Caki2 (cell line): ENCODE measurements at places on chromosomes 6 and 20.
A peak's percentile ranks its signal among the peaks of the same experiment; 100 is the strongest.

- no peak for DNase-seq
Observed at GRCh38 chr20:45308117-45308778, at the start of gene MATN4. MATN4 (minus strand) TSS chr20:45308299; CDS start chr20:45305582, 2,717 bp downstream.

GRCh38 chr6:133610227-133610840, 278.6 kb upstream of the TCF21 start:
- peak; percentile 23 for DNase-seq

DNA sequence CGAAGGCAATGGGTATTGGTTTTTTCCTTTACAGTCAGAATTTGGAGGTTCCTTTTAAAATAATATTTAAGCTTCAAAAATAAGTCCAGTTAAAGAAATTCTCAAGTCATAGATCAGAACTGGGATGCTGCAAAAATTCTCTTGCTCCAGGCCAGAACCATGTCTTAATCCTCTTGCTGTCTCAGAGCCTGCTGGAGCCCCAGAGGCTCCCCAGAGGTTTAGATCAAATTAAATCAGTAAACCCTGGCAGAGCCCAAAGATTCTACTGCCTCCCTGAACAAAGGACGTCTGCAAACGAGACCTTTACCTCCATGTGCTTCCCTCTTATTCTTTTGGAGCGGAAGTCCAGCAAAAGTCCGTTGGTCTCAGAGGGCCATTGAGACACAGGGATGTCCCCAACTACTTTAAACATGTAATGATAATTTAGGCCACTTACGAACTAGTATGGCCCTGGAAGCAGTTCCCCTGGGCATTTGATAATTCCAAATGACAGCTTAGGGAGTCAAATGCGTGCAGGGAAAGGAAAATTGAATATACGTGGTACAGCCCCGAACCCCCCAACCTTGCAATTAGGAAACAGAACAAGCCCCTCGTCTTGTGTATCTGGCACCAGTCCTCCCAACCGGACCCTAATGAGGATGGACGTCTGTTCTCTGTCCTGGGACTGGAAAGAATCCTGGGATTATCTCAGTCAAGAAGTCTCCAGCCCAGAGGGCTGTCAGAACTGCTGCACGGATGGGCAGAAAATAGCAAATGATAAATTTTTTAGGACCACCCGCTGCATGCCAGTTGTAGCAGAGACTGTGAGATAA, 31.5 kb downstream of the SULF2 start:
- no peak for DNase-seq

GRCh38 chr6:139187489-139187888, 52.6 kb downstream of the HECA start:
- DNase-seq: no peak

DNA sequence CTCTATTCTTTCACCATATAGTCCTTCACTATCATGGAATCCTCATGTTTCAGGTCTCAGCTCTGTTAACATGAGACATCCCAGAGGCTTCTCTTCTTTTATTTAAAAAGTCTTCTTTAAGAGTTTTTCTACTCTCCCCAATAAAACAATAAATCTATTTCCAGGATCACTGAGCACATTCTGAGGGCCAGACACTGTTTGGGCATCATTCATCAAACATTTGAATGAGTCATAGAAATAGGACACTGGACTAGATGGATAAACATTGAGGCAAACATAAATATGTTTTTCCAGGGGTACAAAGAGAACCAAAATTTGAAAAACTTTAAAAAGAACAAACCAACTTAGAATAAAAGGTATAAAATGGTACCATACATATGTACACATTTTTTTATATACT, 554.4 kb downstream of the KIF16B start:
- peak; percentile 4 for DNase-seq

DNA sequence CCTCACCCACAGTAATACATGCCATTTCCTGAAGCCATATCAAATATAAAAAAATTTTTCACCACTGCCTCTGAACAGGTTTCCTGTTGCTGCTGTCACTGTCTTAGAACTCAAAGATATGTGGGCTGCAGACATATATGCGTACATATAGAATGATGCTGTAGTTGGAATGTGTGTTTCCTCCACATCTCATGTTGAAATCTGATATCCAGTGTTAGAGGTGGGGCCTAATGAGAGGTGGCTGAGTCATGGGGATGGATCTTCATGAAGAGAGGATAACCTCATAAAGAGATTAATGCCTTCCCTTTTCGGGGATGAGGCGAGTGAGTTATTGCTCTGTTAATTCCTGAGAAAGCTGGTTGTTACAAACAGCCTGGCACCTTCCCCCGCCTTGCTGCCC, 7.7 kb upstream of the SCP2D1 start:
- DNase-seq: peak; percentile 19

GRCh38 chr20:58892141-58892931, 39.8 kb downstream of the GNAS start:
- peak; percentile 65 for DNase-seq

GRCh38 chr6:29980511-29980910, 38.2 kb downstream of the HLA-A start:
- DNase-seq: no peak

DNA sequence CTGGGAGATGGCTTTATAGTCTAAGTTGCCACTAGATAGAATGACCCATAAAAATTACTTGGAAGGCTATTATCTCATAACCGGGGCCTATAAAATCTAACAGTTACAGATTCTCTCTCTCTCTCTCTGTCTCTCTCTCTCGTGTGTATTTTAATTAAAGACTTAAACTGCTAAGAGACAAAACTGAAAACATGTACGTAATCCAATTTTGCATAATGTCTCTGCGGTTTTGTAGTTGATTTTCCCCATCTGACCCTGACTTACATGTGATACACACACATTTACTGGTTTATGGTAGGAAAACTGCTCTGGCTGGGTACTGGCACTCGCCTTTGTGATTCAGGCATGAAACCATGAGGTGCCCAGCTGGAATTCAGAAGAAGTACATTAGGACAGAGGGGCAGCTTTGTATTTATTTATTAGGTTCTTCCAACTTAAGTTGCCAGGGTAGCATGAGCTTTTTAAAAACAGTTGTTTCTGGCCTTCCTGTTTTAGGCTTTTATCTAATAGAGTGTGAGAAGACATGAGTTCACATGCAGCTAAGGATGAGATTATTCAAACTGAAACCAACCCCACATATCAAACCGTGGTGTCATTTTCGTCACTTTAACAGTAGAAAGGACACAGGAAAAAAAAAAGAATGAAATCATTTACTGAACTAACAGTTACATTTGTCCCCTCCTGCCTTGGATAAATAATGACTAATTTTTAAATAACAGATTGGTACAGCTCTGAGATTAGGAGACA, 182.5 kb downstream of the GMPR start:
- no peak for DNase-seq

DNA sequence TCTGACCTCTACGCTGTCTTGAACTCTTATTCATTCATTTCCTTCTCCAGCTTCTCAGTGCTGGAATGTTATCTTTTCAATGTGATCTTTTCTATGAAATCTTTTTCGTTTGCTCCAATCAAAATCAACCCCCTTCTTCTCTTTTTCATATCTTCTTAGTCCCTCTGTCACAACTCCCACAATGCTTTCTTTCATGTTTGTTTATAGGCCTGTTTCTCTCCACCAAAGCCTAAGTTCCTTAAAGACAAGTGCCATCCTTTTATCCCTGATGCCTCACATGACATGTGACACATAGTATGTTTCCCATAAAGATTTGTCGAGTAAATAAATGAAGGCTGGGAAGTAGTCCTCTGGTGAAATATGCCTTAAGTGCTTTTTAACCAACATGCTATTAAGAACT, 38.1 kb downstream of the CRYBG1 start:
- no peak for DNase-seq

GRCh38 chr6:37237789-37238188, 19.8 kb upstream of the TBC1D22B start:
- DNase-seq: no peak

- DNase-seq: no peak
Observed at GRCh38 chr6:45535933-45536332, 158.2 kb upstream of the SUPT3H start.

- no peak for DNase-seq
Observed at GRCh38 chr6:120569714-120570113, 764.6 kb downstream of the TBC1D32 start.

DNA sequence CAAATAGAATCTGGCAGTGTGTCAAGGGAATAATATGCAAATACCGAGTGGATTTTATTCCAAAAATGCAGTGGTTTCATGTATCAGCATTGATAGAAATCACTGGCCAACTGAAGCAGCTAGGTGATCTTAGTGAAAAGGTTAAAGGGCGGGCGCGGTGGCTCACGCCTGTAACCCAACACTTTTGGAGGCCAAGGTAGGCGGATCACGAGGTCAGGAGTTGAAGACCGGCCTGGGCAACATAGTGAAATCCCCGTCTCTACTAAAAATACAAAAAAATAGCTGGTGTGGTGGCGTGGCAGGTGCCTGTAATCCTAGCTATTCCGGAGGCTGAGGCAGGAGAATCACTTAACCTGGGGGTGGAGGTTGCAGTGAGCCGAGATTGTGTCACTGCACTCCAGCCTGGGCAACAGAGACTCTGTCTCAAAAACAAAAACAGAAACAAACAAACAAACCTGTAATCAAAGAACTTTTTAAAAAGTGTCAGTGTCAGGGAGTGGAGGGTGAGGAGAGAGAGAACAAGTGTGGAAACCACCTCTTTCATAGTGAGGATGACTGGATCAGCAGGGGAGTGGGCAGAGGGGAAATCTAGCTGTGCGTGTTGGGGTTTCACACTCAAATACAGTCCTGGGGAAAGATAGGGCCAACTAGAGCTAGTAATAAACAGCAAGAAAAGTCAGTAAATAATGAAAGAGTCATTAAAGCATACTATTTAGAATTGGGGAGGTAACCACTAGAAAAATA, 57.1 kb downstream of the CDS2 start:
- DNase-seq: no peak

DNA sequence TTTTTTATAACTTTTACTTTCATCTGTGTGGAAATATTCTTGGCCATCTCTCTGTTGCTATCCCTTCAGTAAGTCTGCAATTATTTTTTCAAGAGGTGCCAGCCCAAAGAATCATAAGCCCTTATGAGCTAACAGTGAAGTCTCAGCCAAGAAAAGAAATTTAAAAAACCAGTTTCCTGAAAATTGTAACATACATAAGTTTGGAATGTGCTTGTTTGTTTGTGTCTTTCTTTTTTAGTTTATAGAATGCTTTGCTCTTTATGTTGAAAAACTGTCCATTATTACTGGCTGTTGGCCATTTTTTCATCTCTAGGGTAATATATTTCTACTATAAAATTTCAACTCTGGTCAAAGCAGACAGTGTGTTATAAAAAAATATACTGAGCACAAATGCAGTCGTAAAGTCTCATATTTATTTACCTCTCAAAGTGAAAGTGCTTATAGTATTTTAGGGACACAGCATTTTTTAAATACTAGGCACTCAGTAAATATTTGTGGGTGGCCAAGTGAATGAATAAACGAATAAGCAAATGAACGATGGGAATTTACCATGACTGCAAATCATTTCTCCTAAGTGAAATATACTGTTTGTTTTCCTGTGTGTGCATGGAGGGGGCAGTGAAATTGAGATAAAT, 659.7 kb downstream of the KIF16B start:
- DNase-seq: no peak

GRCh38 chr6:43940393-43941087, 170.5 kb downstream of the VEGFA start:
- no peak for DNase-seq

GRCh38 chr6:153084393-153084792, 46.7 kb downstream of the RGS17 start:
- no peak for DNase-seq

DNA sequence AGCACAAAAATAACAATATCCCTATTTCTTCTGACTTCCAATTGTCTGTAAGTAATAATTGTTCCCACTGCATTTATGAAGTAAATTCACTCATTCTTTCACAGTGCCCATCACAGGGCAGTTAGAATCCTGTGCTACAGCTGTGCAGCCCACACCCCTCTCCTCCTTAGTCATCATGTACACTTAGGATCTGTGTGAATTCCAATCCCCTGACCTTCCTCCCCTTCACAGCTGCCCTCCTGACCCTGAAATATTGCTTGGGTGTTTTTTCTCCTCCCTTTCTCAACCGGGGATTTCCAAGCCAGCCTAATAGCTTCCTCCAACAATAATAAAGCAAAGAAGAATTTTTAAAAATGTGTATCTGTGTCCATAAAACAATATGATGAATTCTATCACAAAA, 91.5 kb upstream of the BEND6 start:
- DNase-seq: peak; percentile 79

DNA sequence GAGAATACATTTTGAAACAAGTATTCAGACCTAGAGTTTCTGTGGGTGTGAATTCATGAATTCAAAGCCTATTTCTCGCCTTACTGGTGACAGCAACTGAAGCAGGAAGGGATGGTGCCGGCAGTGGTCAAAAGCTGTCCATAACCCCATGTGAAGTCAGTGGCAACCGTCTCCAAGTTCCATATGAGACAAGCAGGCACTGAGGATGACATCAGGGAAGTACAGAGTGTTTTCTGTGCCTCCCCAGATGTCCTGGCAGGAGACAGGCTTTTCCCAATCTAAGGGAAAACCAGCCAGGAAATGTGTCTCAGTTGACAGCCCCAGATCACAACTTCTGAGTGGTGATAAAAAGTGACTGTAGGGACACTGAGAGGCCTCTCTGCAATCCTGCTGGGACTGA, 66.6 kb downstream of the HIVEP2 start:
- no peak for DNase-seq

- DNase-seq: peak; percentile 45
Observed at GRCh38 chr20:50285376-50286173, 94.9 kb downstream of the CEBPB start.

- peak; percentile 39 for DNase-seq
Observed at GRCh38 chr6:17971128-17972073, 16.0 kb downstream of the KIF13A start.

- no peak for DNase-seq
Observed at GRCh38 chr6:79223611-79224404, 10.7 kb downstream of the HMGN3 start.

DNA sequence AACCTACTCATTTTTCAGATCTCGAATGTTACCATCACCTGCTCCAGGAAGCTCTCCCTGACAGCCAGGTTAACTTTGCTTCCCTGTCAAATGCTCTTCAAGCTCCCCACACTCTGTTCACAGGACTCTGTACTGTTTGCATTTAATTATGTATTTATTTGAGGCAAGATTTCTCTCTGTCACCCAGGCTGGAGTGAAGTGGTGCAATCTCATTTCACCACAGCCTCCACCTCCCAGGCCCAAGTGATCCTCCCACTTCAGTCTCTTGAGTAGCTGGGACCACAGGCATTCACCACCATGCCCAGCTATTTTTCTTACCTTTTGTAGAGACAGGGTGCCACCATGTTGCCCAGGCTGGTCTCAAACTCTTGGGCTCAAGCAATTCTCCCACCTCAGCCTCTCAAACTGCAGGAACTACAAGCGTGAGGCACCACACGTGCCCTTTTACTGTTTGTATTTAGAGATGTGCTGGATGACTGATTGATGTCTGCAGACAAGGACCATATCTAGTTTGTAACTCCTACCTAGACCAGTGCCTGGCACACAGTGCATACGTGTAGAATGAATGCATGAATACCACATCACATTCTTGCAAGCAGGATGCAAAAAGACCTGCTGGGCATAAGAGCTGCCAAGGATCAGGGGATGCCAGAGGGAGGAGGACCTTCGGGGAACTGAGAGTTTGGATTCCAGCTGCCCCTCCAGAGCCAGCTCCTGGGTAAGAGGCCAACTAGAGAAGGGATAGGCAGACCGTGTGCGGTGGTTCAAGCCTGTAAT, 15.6 kb upstream of the CBFA2T2 start:
- no peak for DNase-seq
